ENCODE measurements at places on chromosomes 11 and 22.
A peak's percentile ranks its signal among the peaks of the same experiment; 100 is the strongest.

DNA sequence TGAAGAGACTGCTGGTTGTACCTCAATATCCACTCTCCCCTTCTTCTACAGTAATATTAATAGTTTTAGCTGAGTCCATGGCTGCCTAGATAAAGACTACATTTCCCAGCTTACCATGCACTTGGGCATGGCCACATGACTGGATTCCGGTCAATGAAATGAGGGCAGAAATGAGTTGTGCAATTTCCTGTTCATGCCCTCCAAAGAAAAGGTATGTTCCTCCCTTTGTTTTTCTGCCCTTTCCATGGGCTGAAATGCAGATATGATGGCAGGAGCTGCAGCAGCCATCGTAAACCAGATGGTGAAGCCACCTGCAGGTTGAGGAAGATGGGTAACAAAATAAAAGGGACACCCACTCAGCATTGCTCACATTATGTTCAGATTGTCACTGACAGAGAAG lies 15.3 kb upstream of the ELFN2 start:
- peak; percentile 64 for DNase-seq

GRCh38 chr11:113493206-113493605 lies 18.0 kb upstream of the DRD2 start:
- DNase-seq: peak; percentile 68

GRCh38 chr11:47189100-47189834 lies 3.0 kb upstream of the PACSIN3 start:
- no peak for DNase-seq

- DNase-seq: no peak
Observed at GRCh38 chr11:115712296-115712695, 208.1 kb upstream of the CADM1 start.

- no peak for DNase-seq
Observed at GRCh38 chr22:48222742-48223487, 1460.5 kb downstream of the TBC1D22A start.

- no peak for DNase-seq
Observed at GRCh38 chr11:104451197-104451893, 287.4 kb upstream of the PDGFD start.

GRCh38 chr22:36541831-36542411 lies 13.0 kb upstream of the EIF3D start:
- no peak for DNase-seq

DNA sequence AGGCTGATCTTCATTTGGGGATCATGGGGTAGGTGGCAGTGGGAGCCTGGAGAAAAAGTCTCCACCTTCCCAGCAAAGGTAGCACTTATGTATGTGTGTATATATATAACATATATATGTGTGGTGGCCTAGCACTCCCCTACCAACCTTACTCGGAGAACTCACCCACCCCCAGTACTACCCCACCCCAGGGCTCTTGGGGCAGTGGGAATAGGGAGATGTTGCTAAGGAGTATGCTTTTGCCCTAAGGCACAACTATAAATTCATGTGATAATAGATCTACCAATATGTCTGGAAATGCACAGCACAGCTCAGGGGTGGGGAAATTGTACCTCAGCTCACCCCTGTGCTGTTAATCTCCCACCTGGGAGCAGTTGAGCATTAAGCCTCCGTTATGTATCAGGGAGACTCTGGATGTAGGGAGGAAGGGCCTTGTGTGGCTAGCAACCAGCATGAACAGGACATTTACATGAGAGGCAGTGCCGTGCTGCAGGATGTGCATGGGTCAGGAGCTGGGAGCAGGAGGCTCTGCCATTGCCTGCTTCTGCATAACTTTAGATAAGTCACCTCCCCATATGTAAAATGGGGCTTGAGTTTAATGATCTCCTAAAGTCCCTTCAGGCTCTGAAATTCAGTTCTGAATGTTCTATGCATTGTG lies 57.3 kb downstream of the C11orf91 start:
- no peak for DNase-seq

DNA sequence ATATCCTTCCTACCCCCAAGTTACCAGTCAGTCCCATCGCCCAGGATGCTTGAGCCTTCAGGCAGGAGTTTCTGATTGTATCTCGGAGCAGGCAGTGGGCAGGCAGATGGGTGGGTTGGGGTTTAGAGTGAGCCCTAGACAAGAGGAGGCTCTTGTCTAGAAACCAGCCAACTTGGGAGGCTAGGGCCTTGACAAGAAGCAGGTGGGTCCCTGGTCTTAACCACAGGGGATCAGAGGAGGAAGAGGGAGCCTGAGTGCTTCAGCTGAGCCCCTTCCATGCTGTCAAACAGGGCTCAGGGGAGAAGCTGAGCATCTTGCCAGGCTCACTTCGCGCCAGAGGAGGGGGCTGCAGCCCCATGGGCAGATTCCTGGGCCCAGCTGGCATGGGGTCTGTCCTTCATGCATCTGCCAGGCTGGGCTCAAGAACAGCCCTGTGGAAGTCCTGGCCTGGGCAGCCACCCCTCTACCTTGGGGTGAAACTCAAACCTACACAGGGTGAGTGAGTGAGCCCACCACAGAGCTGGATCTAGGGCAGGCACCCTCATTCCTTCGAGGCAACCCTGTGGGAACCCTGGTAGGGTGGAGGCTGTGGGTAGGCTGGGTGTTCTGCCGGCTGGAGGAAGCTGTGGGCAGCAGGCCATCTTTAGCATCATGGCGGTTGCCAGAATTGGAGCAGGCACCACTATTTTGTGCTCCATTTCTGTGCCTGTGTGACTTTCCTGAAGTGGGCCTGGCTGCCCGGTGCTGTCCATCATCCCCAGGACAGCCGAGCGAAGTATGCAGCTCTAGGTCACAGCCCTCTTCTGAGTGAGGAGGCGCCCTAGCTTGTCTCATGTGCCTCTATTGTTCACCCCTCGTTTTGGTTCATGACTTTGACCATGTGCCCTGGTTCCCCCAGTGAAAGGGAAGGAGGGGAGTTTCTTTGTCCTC lies 108.1 kb downstream of the MORC2 start:
- no peak for DNase-seq

GRCh38 chr11:10730151-10730550 lies 20.9 kb upstream of the CTR9 start:
- DNase-seq: peak; percentile 81

GRCh38 chr11:8059030-8059429 lies 22.0 kb upstream of the TUB start:
- DNase-seq: no peak

GRCh38 chr11:12402691-12403120 lies 25.3 kb downstream of the PARVA start:
- no peak for DNase-seq

DNA sequence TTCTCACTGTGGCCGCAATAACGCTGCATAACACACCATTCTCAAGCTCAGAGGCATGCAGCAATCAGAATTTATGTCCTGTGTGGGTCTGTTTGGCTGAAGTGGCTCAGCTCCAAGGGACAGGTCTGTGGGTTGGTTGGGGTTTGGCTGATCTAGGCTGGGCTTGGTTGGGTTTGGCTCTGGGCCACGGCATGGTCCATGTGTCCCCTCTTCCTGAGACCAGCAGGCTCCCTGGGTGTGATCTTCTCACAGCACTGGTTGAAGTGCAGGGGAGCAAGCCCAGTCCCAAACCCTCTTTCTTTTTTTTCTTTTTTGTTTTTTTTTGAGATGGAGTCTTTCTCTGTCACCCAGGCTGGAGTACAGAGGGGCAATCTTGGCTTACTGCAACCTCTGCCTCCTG lies 25.0 kb downstream of the SMIM38 start:
- DNase-seq: no peak

DNA sequence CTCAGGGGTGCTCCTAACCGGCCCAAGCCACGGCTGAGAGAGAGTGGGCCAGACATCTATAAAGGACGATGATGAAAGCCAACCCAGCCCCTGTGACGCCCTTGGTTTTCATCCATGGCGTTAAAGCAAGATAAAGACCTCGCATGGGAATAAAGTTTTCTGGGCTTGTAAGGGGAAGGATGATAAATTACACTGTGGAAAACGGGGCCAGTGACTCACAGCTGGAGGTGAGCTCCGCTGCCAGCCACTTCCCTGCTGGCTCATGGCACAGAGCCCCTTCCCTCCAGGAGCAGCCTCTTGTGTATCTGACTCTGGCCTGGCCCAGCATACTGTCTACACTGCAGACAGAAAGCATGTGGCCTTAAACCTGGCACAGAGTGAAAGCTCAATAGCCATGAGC lies 503.2 kb upstream of the B3GAT1 start:
- no peak for DNase-seq

DNA sequence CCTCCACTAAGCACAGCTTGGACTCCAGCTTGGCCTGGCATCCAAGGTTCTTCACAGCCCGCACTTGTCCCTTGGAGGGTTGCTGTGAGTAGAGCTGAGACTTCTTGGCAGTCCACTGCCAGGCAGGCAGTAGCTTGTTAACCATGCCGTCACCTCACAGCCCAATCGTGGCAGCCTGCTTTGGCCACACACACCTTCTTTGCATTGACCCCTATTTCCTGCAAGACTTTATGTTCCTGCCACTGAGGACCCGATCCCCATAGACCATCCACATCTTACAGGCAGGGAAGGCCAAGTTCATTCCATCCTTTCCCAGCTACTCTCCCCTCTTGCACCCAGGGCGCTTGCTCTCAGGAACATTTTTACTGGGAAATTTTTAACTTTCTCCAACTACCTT lies 2.5 kb upstream of the PYGM start:
- DNase-seq: no peak

DNA sequence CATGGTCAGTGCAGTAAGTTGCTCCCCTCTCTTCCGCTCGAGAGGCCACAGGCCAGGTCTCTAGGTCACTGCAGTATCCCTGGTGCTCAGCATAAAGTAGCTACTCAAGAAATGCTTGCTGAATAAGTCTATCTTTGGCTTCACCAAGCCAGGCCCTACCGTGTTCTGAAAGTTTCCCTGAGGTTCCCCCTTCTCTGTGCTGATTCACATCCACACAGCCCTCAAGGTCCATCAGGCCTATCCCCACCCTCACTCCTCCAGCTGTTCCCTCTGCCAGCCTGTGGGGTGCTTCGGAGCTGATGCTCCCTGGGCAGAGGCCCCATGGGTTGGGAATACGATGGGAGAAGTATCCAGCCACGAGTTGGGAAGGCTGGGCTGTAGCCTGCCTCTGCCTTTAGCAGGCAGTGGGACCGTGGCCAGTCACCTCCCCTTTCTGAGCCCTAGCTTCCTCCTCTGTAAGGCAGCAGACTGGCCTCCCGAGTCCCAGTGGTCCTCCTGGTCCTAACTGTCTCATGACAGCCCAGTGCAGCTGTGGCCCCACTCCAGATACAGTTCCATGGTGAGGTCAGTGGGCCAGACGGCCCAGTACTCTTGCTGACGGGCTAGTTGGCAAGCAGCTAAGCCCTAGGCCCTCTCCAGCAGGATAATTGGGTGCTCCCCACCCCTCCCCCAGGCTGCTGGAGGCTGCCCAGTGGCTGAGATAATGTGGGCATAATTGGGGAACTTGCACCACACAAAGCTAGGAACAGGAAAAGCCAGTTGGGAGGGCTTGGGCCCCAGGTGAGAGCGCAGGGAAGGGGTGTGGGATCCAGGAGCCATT lies 48.2 kb downstream of the NECTIN1 start:
- DNase-seq: peak; percentile 28

DNA sequence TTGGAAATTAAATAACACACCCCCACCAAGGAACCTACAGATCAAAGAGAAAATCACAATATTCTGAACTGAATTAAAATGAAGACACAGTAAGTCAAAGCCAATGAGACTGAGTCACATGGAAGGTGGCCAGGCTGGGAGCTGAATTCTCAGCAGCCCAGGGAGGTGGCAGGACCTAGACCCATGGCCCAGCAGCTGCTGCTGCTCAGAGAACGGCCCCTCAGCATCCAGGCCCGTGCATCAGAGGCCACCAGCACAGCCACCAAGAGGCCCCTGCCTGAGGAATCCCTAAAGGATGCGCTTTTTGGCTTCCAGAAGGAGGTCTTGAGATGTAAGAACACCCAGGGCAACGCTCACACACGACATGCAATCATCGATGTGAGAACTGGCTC lies 35.0 kb downstream of the TBX1 start:
- DNase-seq: no peak

- DNase-seq: peak; percentile 24
Observed at GRCh38 chr11:108586600-108586999, 7.0 kb downstream of the EXPH5 start.

DNA sequence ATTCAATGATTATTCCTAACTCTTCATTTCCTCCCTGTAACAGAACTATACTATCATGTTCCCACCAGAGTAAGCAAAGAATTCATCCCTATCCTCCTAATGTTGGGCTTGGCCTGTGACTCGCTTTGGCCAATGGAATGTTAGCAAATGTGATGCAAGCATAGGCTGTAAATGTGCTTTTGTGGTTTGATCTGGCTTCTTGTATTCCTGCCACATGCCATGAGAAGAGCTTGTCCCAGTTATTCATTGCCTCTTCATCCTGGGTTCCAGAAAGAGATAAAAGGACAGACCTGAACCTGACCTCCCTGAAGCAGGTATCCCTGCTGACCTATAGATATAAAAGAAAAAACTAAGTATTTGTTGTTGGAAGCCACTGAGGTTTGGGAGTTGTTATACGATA lies 51.0 kb downstream of the SYTL2 start:
- DNase-seq: no peak

DNA sequence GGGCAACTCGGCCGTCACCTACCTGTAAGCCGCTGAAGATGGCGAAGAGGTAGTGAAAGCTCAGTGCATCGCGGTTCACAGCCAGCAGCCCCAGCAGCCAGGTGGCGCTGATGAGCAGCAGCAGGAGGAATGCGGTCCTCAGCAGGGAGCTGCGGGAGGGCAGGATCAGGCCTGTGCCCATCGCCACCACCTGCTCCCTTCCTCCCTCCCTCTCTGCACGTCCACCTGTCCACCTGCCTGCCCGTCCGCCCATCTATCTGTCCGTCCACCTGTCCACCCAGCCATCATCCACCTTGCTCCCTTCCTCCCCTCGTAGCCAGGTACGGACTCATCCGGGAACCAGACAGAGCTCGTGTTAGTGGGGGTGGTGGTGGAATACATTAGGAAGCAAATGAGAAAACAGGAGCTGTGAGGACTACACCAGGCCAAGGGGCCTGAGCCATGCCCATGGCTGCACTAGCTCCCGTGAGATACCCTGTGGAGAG lies 32.2 kb downstream of the TRMU start:
- DNase-seq: peak; percentile 52

- no peak for DNase-seq
Observed at GRCh38 chr22:28799606-28800307, 612 bp downstream of the XBP1 start.

GRCh38 chr11:60763692-60764369 lies 7.2 kb downstream of the MS4A15 start:
- DNase-seq: no peak

- no peak for DNase-seq
Observed at GRCh38 chr22:32799496-32799895, 2.0 kb upstream of the TIMP3 start.

DNA sequence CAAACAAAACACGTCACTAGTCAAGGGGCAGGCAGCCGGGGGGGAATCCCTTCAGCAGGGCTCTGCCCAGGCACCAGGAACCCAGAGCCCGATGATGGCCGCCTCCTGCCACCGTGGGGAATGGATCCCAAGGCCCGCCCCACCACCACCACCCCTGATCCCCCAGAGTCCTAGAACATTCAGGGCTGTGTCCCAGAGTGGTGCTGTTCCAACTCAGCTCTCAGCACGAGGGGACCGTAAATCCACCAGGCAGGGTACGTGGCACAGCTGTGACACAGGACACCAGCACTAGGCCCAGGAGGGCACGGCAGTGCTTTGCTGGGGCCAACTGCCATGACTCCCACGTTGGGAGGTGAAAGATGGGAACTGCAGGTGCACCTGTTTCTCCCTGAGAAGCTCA lies 29.6 kb downstream of the ANO1 start:
- no peak for DNase-seq
